Activated naive CD8-positive, alpha-beta T cell treated with anti-CD3 and anti-CD28 coated beads, Interleukin-2, amount 50 U/mL, for 24 hours (primary cell): ENCODE measurements at places on chromosomes 12 and 14.

GRCh38 chr12:52645120-52645761, 6.8 kb downstream of the KRT2 start:
- DNase-seq, result no peak

GRCh38 chr12:102548543-102548942, 68.2 kb upstream of the IGF1 start:
- DNase-seq, result no peak

GRCh38 chr12:27870939-27871338, 90.9 kb upstream of the MANSC4 start:
- no peak for DNase-seq

- DNase-seq, result no peak
These were observed 106.1 kb downstream of the DAD1 start for GRCh38 chr14:22482782-22483553.

DNA sequence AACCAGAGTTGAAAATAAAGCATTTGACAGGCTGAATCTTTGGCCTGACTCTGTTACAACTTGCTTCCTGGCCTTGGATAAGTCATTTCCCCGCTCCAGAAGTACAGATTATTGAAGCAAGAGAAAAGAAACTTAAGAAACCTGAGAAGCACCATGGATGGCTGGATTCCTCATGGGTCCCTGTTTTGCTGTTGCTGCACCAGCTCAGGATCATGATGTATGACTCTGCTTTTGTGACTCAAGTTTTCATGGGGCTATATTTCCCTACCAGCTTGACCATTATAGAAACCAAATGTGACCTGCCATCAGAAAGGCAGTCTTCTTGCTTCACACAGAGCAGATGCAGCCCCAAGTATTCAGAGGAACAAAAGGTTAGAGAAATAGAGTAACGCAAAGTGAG, 921.8 kb downstream of the BCL11B start:
- no peak for DNase-seq

DNA sequence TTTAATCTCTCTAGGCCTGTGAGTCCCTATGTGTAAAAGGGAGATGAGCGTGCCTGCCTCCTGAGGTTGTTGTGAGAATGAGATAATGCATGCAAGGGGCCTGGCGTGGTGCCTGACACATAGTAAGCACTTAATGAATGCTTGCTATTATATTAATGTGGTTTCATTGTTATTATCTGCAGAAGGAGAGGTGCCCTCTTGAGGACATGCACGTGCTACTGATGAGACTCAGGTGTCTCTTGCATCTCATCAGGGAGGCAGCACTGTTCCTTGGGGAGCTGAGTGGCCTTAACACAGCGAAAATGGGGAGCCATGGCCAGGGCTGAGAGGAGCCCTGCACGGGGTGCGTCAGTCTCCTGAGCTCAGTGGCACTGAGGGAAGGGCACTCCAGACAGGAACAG, 29.9 kb upstream of the BCDIN3D start:
- no peak for DNase-seq

DNA sequence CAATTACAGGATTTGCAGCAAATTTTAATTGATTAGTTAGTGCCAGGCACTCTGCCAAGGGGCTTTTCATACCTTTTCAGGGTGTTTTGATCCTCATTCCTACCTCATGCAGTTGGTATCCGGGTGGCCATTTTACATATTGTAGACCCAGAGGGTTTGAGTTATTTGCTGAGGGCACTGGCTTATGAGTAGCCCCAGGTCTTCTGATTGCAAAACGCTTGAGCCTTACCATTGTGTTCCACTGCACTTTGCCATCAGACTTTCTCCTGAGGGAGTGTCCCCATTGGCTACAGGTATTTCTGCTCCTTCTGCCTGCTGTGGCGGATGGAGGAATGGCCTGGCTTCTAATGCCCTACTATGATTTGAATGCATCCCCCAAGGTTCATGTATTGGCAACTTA, 257.8 kb upstream of the CRY1 start:
- DNase-seq, result no peak

GRCh38 chr12:105804591-105805265, 334.0 kb downstream of the NUAK1 start:
- no peak for DNase-seq

DNA sequence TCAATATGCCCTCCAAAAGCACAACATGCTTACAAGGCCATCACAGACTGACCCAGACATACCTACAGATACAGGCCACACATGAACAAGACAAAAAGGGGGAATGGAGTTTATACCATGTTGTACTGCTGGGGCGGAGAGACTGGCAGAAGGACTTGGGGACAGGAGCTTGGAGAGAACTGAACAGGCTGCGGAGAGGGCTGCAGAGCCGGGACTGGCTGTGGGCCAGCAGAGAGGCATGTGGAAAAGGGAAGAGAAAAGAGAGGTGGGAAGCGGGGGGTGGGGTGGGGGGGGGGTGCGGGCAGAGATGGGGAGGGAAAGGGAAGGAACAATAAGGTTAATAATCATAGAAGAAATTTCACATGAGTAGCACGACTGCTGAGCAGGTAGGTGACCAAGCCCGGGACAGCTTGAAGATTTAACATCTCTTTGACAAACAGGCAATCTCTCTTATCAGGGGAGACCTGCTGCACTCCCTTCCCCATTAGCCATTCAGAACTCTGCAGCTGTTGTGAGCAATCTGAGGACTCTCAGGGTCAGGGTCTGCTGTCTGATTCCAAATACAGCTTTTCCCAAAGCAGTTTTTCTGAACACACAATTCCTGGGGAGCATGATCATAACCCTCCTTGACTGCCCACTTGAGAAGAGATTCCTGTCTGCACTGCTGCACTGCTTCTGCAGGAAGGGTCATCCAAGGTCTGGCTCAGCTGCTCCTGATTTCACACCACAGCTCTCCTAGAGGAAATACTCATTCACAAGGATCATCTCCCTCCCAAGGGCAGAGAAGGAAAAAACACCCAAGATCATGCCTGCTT, 21.6 kb upstream of the STAC3 start:
- no peak for DNase-seq

DNA sequence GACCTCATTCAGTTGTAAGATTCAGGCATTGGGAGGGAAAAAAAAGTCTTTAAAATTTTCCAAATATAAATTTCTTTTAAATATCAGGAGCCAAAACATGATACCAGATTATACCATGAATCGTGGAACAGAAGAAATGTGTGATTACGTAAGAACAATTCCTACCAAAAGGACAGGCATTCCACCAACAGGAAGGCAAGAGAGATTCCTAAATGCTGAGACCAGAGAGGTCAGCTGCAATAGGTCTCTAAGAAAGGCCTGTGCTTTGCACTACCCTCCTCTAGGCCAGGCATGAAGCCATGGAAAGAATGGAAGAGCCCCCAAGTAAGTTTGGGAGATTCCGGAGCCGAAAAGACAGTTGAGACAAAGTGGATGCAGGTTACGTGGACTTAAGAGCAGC, 83.7 kb downstream of the PTGER2 start:
- DNase-seq, result no peak

GRCh38 chr14:71550367-71550766, 381.9 kb upstream of the RGS6 start:
- no peak for DNase-seq

DNA sequence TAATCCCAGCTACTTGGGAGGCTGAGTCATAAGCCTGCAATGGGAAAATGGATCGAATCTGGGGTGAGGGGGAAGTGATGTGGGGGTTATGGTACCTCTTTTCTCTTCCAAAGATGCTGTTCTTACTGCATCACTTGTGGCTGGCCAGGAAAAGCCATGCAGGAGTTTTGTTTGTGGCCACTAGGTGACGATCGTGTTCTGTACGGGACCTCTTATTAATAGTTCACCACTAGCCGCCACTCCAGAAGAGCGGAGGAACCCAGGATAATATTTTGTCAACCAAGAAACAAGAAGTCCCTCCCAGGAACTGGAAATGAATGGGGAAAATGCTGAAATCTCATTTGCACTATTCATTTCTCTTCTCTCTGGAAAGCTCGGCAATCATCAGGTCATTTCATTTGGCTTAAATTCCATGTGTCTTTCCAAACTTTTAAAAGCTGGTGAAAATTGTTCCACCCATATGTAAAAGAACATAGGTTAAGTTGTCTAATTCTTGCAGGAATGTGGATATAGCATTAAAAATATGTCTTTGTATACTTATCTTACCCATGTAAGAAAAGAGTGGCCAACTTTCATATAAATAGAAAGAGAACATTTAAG, 8.9 kb downstream of the GPR65 start:
- no peak for DNase-seq

DNA sequence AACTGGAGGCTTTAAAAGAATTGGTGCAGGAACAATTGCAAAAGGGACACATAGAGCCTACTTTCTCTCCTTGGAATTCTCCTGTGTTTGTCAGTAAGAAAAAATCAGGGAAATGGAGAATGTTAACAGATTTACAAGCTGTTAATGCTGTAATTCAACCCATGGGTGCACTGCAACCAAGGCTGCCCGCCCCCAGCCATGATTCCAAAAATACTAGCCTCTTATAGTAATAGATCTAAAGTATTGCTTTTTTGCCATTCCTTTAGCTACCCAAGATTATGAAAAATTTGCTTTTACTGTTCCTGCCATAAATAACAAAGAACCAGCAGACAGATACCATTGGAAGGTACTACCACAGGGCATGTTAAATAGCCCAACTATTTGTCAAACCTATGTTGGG, 15.3 kb upstream of the OR8S1 start:
- DNase-seq, result no peak

GRCh38 chr14:71212093-71212492, 304.8 kb downstream of the PCNX1 start:
- DNase-seq, result no peak

DNA sequence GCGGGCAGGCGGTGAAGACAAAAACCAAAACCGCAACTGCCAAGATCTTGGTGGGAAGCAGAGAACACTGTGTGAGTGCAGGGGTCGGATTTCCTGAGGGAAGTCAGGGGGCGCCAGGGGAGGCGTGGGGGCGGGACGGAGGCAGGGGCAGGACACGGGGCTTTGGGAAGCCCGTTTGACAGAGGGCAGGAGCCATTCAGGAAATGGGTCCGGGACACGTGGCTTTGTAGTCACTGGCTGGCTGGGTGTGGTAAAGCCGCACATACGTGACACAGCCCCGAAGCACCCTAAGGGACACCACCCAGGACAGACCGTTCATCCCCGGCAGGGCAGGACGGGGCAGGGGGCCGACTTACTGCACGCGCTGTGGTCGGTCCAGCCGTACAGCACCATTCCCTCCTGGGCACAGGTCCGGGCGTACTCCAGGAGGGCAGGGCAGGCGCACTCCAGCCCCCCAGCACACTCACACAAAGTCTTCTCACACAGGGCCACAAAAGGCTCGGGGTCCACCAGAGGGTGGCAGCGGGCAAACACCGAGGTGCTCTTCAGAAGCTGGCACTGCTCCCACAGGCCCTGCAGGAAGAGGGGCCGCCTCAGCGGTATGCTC, 49.4 kb downstream of the VWF start:
- DNase-seq, result peak; percentile 56

GRCh38 chr14:51124029-51124428, 29.1 kb upstream of the TRIM9 start:
- no peak for DNase-seq

DNA sequence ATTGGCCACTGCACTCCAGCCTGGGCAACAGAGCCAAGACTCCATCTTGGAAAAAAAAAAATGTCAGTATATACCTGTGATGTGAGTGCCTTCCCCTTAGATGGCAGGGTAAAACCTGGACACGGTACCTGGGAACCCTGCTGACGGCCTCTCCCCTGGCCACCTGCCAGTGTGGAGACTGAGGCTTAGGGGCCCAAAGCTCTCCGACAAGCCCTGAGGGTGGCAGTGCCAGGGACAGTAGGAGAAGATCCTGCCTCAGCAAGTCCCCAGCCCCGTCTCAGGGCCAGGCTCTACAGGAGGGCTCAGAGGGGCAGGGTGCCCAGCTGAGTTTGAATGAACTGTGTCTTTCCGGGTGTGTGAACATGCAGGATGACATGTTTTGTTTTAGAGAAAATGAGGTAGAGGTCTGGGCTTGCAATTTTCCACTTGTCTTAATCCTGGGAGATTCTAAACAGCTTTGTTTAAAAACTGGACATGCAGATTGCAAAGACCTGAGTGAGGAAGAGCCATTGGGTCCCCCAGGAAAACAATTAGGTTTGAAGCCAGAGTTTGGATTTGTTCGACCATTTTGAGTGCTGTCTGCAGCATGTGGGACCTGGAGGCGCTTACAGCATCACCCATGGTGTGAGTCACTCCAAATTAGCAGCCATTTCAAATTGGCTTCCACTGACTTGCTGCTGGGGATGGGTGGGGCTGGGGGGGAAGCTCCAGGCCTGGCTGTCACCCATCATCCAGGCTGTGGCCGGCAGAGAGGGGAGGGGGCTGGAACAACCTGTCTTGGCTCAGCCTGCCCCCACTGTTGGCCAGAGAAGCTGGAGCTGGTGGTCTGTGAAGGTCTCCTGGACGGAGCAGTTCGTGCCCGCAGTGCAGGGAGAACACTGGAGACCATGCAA, 10.8 kb downstream of the TSPAN9 start:
- no peak for DNase-seq

GRCh38 chr14:101760138-101761011, 1.1 kb upstream of the PPP2R5C start:
- DNase-seq, result peak; percentile 96

DNA sequence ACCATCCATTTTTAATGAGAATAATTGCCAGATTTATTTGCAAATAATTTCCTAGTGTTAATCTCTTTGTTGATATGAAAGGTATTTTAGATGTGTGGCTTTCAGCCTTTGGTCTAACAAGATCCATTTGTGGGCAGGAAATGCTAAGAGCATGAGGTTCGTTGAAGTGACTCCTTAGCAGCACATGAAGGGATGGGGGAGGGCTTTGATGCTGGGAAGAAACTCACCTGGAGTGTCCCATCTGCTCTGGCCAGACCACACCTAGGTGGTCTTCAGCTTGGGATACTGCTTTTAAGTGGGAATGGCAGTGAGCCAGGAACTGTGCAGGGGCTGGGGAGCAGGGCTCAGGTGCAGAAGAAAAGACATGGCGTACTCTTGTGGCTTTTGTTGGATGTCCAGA, 13.6 kb downstream of the SFSWAP start:
- no peak for DNase-seq

- no peak for DNase-seq
These were observed 90.9 kb upstream of the CISTR start for GRCh38 chr12:53842686-53843085.

DNA sequence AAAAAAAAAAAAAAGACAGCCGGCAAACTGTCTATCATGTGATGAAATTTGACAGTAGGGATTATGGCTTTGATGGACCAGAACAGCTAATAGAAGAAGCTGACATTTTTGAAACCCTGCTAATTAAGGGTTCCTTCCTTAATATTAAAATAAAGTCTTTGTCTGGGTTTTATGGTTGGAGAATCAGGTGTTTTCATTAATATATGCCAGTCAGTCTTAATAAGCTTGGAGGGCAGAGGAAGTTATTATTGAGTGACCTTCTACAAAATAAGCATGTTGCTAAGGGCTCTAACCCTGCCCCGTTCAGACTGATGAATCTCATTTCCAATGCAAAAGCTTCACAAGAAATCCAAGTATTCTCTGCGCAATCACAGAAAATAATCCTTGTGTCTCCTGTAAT, 289.8 kb downstream of the EGLN3 start:
- DNase-seq, result no peak
